Omental fat pad (tissue), 4 donors: ENCODE measurements at places on chromosomes 16 and 17.

DNA sequence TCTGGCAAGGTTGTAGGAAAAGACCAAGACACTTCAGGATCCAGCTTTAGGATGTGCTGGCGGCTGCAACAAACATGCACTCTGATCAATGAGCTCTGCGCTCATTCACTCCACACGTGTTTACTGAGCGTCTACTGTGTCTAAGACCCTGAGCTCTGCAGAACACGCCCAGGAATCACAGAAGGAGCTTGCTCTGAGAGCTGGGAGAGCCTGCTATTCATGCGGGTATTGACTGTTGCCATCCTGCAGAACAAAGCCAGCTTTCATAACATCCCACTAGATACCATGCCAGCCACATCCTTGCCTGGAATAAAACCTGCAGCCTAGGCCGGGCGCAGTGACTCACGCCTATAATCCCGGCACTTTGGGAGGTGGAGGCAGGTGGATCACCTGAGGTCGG, 44.1 kb downstream of the NXN start:
- no peak for DNase-seq

DNA sequence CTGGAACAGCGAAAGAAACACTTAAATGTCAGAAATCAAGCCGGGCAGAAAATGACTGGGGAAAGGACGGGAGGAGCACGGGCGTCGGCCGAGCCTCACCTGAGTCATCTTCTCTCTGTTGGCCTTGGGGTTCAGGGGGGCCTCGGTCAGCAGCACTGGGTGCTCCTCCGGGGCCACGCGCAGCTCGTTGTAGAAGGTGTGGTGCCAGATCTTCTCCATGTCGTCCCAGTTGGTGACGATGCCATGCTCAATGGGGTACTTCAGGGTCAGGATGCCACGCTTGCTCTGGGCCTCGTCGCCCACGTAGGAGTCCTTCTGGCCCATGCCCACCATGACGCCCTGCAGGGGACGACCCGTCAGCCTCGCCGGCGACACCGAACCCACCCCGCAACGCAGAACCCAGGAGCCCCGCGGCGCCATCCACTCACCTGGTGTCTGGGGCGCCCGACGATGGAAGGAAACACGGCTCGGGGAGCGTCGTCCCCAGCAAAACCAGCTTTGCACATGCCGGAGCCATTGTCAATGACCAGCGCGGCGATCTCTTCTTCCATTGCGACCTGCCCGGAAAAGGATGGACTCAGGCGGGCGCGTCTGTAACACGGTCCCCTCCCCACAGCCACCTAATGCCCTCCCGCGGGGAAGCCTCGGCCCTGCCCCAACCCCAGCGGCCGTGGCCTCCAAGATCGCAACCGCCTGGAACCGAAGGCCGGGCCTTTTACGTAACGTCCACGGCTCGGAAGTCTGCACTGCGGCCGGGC, 616 bp downstream of the ACTG1 start:
- DNase-seq: no peak

- DNase-seq: no peak
Observed at GRCh38 chr16:75038036-75038858, 39.4 kb downstream of the ZNRF1 start.

DNA sequence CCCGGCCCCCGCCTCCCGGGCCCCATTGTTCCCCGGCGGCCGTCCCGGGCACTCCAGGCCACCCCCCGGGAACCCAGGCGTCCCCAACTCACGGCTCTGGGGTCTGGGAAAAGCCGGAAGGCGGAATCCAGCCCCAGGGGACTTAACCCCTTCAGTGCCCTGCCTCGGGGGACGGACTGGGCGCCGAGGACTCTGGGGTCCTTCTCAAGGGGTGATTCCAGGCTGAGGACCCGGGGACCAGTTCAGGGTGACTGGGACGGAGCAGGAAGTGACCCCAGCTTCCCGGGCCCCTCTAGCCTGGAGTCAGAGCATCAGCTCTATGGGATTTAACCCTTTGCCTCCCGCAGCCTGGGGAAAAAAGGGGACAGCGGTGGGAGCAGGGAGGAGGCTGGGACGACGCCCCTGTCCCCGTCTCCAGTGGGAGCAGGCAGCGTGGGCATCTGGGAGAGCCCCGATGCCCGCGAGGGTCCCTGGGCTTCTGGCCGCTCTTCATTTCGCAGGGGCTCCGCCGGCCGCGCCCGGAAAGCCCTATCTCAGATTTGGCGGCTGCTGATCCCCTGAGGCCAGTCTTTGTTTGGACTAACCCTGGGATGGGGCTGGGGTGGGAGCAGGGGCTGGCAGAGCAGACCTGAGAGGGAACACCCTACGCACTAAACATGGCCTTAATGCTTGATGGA, at the start of gene ZNF629:
Gene ZNF629 (minus strand): TSS at position 270 of the 677 bp plus-strand sequence. CDS start 2,723 bp downstream, outside the sequence.
- DNase-seq: peak; percentile 34

GRCh38 chr17:43395165-43395564, 3.6 kb upstream of the ARL4D start:
- no peak for DNase-seq

GRCh38 chr16:65119901-65120401, 1.9 kb downstream of the CDH11 start:
- no peak for DNase-seq

GRCh38 chr17:78196716-78197115, 9.6 kb downstream of the AFMID start:
- DNase-seq: no peak

DNA sequence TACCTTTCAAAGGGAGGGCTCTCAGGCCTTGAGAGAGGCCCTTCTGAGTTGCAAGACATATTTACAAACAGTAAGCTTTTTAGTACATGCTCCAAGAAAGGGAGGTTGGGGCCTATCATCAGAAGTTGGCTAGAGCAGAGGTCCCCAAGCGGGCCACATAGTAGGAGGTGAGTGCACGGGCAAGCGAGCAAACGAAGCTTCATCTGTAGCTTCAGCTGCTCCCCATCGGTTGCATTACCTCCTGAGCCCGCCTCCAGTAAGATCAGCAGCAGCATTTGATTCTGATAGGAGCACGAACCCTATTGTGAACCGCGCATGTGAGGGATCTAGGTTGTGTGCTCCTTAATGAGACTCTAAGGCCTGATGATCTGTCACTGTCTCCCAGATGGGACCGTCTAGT, 26.2 kb downstream of the PRDM7 start:
- DNase-seq: no peak

GRCh38 chr17:4968486-4969046, 949 bp upstream of the SPAG7 start:
- no peak for DNase-seq

GRCh38 chr16:69225121-69225520, 38.2 kb downstream of the SNTB2 start:
- DNase-seq: no peak

GRCh38 chr17:5582209-5583185, 1.8 kb downstream of the NLRP1 start:
- DNase-seq: no peak

- DNase-seq: no peak
Observed at GRCh38 chr16:29860218-29860617, 2.8 kb downstream of the CDIPT start.

- DNase-seq: no peak
Observed at GRCh38 chr16:87461466-87461991, 31.3 kb downstream of the ZCCHC14 start.

- no peak for DNase-seq
Observed at GRCh38 chr17:6355196-6355595, 79.7 kb downstream of the AIPL1 start.

DNA sequence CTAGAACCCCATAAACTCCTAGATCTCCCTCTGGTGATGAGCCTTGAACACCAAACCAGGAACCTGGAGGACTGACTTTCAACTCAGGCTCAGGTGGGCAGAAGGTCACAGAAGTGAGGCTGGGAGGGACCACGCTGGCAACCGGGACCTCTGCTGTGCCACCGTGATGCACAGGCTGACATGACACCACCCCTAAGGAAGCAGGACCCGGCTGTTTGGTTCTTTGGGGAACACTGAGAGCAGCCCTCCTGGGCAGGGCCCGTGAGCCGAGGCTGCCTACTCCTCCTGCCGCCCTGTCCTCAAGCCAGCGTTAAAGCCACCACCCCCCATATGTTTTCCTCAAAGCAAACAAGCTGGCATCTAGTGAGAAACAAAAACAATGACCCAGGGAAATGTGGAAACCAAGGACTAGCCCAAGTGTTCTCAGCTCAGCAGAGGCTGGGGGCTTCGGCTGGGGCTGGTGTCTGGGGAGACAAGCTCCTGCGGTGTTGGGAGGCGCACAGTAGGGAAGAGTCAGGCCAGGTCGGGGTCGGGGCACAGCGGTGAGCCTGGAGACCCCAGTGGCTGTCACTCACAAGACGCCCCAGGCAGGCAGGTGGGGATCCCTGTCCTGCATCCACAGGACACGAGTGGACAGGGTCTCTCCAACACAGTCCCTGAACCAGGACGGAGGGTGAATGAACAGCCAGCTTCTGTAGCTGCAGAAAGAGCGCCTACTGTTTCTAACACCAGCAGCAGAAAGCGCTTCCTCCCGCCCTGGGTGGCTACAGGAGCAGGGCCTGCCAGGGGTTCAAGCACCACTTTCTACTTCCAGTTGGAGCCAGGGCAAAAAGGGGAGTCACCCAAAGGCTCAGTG, 1.7 kb downstream of the SMIM5 start:
- DNase-seq: no peak

GRCh38 chr17:38685491-38685890, 10.7 kb upstream of the EPOP start:
- no peak for DNase-seq

DNA sequence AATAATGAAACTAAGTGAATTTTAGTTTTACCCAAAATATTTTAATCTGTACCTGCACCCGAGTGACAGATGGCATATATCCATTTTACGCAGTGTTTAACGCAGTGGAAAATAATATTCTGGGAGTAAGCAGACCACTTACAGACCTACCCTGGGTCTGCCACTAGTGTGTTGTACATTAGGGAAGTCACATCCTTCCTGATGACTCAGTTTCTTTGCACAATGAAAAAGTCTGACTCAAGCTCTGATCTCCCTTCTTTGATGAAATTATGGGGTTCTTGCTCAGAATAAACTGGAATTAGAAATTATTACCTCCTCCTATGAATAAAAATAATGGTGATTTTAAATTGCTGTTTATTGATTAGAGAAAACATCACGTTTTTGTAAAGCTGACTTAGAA, 123.2 kb upstream of the AXIN2 start:
- no peak for DNase-seq

GRCh38 chr16:3234543-3234856, 458 bp downstream of the ZNF200 start:
- no peak for DNase-seq

DNA sequence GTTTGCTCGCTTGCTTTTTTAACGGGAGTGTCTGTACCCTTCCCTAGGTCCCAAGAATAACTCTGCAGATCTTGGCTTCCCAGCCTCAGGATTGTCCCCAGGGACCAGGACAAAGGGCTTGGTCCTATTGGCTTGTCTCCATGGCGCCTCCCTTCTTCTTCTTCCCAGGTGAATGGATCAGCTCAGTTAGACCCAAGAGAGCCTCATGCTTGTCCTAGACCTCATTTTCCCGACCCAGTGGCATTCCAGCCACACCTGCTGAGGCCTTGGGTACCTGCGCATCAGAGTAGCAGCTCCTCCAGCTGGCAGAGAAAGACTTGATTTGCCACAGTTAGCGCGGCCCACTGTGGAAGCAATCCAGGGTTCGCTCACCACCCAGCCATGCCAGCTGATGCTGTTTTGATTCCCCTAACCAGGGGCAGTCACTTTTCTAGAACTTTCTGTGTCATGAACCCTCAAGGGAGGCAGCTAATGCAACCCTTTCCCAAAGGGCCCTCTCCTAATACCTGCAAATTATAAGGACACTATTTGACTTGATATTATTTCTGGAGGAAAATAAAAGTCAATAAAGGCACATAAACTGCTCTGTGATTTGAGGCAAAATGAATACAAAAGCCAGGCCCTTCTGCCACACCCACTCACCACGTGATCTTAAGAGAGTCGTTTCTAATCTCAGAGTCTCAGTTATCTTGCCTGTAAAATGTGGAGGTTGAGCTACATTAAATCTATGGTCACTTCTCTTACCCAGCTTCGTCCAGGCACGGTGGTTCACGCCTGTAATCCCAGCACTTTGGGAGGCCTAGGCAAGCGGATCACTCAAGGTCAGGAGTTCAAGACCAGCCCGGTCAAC, 13.9 kb downstream of the GPR142 start:
- no peak for DNase-seq

DNA sequence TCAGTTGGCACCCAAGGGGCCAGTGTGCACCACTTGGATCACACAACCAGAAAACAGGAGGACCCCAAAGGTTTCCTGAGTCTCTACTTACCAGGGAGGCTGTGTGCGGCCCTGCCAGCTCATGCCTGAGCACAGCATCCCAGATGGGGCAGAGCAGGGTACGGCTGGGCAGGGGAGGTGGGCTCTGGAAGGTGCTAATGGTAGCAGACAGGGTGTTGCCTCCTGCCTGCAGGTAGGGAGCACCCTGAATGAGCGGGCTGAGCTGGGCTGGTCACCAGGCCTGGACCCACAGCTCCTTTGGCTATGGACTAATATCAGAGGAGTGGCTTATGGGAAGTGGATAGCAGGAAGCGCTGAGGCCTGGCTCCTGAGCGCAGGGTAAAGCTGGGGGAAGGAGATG, 14.6 kb downstream of the RECQL5 start:
- no peak for DNase-seq

- DNase-seq: no peak
Observed at GRCh38 chr16:58843675-58844074, 109.6 kb upstream of the GOT2 start.

GRCh38 chr16:83574388-83574787, 233.4 kb upstream of the HSBP1 start:
- no peak for DNase-seq

DNA sequence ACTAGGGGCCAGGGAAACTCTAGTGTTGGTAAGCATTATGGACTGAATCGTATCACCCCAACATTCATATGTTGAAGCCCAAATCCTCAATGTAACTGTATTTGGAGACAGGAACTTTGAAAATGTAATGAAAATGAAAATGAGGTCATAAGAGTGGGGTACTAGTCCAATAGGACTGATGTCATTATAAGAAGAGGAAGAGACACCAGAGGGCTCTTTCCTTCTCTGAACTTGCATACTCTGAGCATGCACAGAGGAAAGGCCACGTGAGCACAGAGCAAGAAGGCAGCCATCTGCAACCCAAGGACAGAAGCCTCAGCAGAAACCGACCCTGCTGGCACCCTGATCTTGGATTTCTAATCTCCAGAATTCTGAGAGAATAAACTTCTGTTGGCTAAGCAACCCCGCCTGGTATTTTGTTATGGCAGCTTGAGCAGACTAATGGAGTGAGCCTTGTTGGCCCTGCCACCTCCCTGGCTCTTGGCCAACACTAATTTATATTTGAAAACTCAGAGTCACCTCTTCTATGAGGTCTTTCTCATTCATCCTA, 273.4 kb downstream of the NTN1 start:
- no peak for DNase-seq
